ENCODE measurements at places on chromosomes 2 and 18.

DNA sequence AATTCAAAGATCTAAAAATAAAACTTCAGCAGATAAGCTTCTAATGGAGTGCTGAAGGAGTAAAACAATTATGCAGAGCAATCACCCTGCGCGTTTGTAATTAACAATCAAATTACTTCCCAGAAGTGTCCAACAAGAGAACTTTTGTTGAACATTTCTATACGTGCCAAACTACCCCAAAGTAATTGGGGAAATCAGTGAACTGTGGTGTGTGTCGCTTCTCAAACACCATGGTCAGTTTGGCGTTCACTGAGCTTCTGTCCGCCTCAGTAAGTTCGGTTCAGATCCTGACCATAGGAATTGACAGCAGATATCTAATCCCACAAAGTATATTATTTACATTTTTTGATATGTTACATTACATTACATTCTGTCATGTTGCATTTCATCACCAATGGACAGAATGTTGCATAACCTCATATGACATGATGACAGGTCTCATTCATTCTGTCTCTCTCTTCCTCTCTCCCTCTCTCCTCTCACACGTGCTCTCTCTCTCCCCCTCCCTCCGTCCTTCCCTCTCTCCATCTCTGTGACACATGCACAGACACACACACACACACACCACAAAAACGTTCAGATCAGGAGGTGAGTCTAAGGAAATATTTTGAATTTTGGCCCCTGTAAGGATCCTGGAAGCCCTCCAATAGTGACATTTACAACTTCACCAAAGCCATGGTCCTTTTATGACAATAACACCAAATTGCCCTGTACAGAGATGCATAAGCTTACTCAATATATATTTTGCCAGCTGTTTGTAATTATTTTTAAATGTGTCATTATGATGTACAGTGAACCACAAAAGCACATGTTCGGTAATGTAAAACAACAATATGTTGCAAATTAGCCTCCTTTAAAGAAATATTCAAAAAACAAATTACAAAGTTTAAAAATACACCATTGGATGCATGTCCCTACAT lies 269.2 kb downstream of the FIGN start:
- no peak for DNase-seq

DNA sequence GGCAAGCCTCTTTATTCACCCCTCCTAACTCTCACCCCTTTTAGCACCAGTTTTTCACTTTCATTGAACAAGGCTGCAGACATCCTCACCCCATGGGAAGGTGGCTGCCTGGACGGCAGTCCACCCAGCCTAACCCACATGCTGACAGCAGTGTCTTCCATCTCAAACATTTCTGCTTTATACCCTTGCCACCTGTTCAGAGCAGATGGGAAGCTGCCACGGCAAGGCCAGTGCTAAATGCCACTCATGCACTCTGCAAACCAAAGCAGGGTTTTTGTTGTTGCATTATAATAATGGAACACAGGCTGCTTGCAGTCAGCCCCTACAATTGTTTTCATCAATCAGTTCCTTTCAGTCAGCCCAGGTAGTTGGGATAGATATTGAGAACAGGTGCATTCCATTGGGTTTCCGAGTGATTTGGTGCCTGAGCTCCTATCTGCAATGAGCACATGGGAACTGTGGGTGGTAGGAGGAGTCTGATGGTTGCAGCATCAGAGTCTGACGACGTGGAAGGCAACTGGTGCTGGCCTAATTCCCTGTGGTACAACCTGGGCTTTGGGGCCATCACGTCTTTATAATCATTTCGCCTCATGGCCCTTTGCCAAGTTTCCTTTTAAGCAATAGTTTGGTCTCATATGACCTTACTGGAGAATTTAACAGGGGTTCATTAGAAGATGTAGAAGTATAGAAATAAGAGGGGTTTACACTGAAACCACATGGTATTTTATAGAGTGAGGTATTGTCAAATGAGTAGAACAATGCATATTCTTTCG lies 252.5 kb upstream of the SP5 start:
- DNase-seq, result peak; percentile 90

GRCh38 chr2:70607121-70607561 lies 53.5 kb upstream of the TGFA start:
- no peak for DNase-seq

GRCh38 chr2:79982445-79982844 lies 322.1 kb downstream of the LRRTM1 start:
- DNase-seq, result no peak

GRCh38 chr2:186101616-186102015 lies 363.0 kb downstream of the FSIP2 start:
- DNase-seq, result no peak

GRCh38 chr2:230824406-230824978 lies 40.2 kb upstream of the ITM2C start:
- DNase-seq, result peak; percentile 63

DNA sequence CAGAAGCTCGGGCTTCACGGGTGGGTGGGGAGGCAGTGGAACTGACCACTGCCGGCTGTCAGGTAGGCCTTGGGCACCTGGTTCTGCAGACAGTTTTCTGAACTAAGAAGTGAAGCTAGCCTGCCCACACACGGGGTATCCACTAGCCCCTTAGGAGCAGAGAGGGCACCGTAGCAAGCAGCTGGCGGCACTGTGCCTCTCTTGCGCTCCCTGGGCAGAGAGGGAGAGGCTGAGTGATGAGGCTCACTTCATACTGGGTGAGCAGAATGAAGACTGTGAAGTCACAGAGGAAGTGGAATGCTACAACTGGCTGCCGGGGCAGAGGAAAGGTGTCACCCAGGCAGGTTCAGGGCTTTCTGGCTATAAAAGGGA lies 753 bp downstream of the ITPRIPL1 start:
- no peak for DNase-seq

DNA sequence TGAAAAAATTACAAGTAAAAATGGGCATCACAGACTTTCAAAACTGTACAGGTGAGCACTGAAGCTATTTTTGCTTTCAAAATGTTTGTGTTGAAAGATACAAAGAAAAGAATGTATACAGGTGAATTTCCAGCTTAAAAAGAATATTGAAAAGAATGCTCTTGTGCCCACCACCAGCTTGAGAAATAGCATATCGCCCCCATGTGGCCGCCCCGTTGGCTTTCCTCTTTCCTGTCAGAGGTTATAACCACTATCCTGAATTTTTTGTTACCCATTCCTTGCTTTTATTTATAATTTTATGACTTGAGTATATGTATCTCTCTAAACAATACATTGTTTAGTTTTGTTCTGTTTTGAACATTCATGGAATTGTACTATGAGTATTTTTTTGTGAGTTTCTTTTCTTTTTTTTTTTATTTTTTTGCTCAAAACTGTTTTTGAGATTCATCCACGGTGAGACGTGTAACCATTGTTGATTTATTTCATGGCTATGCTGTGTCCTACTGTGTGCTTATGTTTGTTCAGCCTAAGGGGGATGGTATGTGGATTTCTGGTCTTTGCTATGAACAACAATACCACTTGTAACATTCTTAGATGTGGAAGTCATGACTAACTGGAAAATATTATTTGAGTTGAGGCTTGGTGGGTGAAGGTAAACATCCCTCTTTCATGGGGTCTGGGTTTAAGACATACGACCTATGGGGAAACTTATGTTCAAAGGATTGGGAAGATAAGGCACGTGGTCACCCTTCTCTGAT lies 11.6 kb downstream of the TRPM8 start:
- peak; percentile 38 for DNase-seq

DNA sequence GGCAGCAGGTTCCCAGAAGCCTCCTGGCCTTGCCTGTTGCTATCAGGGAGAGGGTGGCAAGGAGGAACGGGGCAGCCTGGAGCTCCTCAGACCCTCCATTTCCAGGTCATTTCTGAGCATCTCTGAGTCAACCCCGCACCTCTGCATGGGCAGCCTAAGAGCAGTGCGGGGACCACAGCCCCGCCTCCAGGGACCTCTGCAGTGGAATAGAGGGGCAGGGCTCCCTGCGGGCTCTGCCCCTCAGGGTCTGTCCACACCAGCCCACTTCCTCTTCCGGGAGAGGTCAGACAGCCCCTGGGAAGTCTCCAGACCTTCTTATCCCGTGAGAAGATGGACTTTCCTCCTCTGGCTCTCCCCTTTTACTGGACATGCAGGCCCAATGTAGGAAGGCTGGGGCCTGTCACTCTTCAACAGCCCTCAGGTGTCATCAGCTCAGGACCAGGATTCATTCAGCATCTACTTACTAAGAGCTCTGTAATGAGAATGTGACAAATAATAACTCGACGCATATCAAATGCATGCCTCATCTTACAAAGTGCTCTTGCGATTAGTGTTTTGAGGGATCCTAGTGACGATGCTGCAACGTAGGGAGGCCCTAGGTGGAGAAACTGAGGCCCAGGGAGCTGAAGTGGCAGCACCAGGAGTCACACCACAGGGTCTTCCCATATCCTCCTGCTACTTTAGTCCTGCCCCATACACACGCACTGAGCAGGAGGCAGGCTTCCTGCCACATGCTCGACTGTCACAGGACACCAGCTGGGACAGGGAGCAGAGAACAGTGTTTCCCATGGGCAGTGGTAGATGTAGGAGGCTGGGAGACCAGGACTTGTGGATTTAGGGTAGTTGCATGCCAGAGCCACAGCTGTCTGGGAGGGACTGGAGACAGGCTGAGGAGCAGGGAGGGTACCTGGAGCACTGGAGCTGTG lies 28.0 kb downstream of the SH2D6 start:
- peak; percentile 48 for DNase-seq

- peak; percentile 8 for DNase-seq
Measured at GRCh38 chr2:232464544-232464885, 8.6 kb downstream of the ALPI start.

DNA sequence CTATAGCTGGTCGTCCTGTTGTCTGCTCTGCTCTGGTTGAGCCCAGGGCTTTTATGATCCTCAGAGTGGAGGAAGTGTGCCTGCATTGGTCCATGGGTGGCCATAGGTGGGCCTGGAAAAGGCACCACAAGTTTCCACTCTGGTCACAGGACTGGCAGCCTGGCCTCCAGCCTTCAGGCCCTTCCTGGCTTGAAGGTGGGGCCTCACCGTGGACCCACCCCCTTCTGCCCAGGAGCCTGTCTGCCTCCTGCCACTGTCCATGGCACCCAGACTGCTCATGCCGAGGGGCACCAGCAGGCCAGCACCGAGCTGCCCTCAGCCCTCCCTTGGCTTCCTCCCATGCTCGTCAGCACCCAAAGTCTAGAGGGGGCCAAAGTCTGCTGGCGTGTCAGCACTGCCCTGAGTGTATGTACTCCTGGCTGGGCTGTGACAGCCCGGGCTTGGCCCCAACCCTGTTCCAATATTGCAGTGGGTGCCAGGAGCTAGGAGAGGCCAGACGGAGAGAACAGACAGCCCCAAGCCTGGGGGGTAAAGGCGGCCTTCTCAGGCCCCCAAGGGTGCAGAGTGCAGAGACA lies 529.4 kb downstream of the DCC start:
- DNase-seq, result no peak
